Posterior vena cava (tissue), 2 donors: ENCODE measurements at places on chromosomes 5 and 9. TPM values are rescaled to one million over a fixed set of nuclear protein-coding genes. Genes with fewer than 3 reads are reported as not detected.

Gene CFAP77
- total RNA-seq = not detected

Gene CA9
- 1.2 TPM for total RNA-seq

Gene APBA1
- 9.2 TPM for total RNA-seq

Gene NDFIP1
- total RNA-seq = 78.5 TPM

Gene GRAMD2B
- total RNA-seq = 21.0 TPM

Gene ZDHHC11
- total RNA-seq = 29.1 TPM

Gene PCDHA9
- 0.14 TPM for total RNA-seq

Gene NEUROG1
- total RNA-seq = not detected

Gene SLC31A2
- 13.6 TPM for total RNA-seq

Gene CCDC69
- total RNA-seq = 70.6 TPM

Gene ENHO
- 0.74 TPM for total RNA-seq

Gene CDO1
- 4.1 TPM for total RNA-seq

- DNase-seq = no peak
Measured at GRCh38 chr5:124468671-124469411, 277.6 kb downstream of the ZNF608 start.

GRCh38 chr9:100492952-100493351, 20.0 kb downstream of the TMEFF1 start:
- no peak for DNase-seq

DNA sequence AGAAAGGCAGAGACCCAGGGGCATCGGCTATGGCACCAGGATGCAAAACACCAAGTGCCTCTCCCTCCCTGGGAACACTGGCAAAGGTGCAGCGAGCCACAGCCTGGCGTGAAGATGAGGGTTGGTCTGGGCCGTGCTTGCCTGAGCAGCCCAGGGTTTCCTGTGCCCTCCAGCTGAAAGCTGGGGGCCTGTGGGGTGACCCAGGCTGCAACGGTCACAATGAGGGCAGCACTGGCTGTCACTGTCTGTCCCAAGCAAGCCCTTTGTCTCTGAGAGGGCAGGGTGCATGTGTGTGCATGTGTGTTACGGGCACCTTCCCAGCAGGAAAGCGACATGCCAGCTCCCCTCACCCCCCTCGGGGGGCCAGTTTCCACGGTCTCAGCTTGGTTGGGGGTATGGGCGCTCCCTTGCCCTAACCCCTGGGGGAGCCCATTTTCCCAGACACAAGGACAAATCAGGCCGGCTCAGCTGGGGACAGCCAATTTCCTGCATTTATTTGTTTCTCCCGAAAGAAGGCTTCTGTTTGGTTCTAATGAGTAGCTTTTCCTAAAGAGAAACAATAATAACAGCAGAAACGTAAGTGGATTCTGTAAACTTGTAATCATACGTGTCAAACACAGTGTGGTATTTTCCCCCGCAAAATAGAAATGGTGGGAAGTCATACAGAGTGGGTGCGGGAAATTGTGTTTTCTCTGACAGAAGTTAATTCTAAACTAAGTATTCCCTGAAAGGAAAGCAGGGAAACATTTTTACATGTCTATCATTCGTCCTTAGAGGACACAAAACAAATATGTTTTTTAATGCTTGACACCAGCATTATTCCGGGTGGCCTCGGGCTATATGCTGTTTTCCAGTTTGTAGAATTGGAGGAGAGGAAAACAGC, 21.3 kb downstream of the MRPL36 start:
- peak; percentile 51 for DNase-seq

DNA sequence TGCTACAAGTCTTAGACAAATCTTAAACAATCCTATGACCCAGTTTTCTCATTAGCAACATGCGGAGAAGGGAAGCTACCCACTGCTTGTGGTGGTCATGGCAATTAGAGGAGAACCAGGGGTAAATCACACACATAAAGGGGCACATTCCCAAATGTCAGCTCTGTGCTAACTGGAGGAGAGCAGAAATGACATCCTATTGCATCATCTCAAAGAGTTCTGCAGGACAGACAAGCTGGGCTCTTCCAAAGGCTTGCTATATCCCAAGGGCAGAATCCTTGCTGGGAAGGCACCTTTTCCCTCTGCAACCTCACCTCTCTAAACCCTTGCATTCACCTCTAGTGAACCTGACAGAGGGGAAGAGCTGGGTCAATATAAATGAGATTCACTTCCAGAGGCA, 17.0 kb upstream of the WWC1 start:
- no peak for DNase-seq

- DNase-seq = no peak
Measured at GRCh38 chr5:145990170-145990569, 53.8 kb downstream of the SH3RF2 start.

GRCh38 chr5:52139888-52140615, 647.7 kb upstream of the ITGA1 start:
- no peak for DNase-seq

- no peak for DNase-seq
Measured at GRCh38 chr9:89714321-89714720, 109.5 kb downstream of the GADD45G start.

DNA sequence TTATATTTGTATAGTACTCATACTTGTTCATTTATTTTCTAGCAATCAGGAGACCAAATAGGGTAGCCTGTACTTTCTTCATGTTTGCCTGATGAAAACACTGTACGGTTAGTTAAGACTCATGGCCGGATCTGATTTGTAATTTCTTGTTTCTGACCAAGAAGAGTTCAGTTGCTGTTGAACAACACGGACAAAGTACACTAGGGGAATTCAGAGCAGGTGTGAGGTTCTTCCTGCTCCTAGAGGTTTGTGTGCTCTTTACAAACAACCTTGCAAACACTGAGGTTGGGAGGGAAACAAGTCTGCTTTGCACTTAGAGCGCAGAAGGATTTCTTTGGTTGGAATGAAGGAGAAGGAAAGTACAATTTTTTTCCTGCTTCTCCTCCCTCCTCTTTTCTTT, 69.7 kb downstream of the TRIO start:
- no peak for DNase-seq

- DNase-seq = no peak
Measured at GRCh38 chr9:91496351-91496750, 72.7 kb upstream of the NFIL3 start.

GRCh38 chr9:1383899-1384455, 333.8 kb downstream of the DMRT2 start:
- DNase-seq = no peak

DNA sequence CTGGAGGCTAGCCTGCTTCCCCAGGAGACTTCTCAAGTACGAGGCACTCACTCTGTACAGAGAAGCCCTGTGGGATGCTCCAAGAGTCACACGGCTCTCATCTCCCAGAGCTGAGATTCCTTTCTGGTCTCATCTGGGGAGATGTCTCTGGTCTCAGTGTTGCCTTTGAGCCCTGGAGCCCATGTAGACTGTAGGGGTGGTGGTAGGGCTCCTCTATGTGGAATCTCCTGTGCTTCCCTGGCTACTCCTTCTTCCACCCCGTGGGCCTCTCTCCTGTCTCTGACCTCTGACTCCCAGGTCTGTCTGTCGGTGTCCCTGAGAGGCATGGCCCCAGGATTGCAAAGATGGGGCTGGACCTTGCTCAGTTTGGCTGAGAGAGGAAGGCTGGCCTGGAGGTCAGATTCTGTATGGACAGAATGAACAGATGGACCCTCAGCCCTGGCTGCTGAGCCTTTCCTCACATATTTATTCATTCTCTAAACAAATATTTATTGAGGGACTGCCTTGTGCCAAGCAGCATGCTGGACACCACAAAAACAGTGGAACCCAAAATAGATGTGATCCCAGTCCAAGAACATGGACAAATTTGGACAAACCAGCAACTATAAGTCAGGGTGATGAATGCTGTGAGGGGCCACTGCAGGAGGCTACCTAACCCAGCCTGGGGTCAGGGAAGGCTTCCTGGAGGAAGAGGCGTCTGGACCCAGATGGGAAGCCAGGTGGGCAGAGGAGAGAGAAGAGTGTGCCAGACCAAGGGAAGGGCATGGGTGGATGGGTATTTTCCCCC, 2.6 kb downstream of the CCL19 start:
- no peak for DNase-seq

GRCh38 chr5:97778451-97778850, 595.4 kb upstream of the RIOK2 start:
- no peak for DNase-seq
